Posterior cingulate gyrus (tissue), 11 donors: ENCODE measurements at places on chromosomes 3 and 15.
A peak's percentile ranks its signal among the peaks of the same experiment; 100 is the strongest.

GRCh38 chr3:143083781-143084180 is 35.8 kb upstream of the CHST2 start:
- no peak for DNase-seq

- DNase-seq = peak; percentile 88
Measured at GRCh38 chr15:31758126-31758525, 272.2 kb upstream of the CHRNA7 start.

GRCh38 chr15:92899601-92899947 is 550 bp upstream of the CHD2 start:
- DNase-seq = no peak

DNA sequence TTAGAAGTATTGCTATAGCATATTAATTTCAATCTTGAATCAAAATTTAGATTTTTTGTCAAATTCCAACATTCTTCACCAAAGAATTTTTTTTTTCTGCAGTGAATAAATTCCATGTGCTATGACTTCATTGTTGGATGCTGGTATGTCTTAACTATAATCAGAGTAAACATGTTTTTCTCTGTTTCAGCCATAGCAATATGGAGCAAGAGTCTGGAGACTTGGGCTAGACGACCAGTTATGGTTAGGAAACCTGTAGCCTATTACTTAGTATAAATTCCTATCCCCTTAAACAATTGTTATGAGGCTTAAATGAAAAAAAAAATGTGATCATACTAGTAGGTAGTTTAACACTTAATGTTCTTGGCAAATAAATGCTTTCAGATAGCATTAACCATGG is 431.9 kb upstream of the FRG2C start:
- no peak for DNase-seq

DNA sequence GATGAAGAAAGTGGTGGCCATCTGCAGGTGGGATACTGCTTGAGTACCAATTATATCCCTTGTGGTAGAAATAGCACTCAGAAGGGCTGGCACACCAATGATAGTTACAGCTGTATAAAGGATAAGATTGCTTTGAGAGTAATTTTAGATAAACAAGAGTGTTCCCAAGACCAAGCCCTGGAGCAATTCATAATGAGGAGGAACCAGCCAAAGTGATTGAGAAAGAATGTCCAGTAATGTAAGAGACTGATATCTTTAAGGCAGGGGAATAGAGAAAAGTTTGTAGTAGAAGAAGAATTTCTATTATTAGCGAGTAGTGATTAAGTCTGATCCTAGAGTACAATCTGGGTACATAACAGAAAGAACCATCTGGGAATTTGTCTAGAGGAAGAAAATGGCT is 945.1 kb downstream of the OTOL1 start:
- no peak for DNase-seq

GRCh38 chr3:172145031-172145686 is 105.8 kb downstream of the FNDC3B start:
- DNase-seq = no peak

DNA sequence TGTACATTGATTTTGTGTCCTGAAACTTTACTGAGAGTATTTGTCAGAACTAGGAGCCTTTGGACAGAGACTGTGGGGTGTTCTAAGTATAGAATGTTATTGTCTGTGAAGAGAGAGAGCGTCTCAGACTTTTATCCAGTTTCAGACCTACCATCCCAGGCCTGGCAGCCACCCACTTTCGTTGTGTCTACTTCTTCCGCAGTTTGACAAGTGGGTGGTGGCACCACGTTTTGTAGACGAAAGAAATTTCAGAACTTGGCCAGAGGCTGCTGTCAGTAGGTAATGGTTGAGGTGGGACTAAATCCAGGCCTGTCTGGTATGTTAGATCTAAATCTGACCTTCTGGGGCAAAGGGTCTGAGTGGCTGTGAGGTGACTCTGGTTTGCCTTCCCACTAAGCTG is 13.4 kb upstream of the TRAK1 start:
- DNase-seq = no peak

GRCh38 chr3:83849106-83849730 is 1109.6 kb upstream of the CADM2 start:
- DNase-seq = no peak

DNA sequence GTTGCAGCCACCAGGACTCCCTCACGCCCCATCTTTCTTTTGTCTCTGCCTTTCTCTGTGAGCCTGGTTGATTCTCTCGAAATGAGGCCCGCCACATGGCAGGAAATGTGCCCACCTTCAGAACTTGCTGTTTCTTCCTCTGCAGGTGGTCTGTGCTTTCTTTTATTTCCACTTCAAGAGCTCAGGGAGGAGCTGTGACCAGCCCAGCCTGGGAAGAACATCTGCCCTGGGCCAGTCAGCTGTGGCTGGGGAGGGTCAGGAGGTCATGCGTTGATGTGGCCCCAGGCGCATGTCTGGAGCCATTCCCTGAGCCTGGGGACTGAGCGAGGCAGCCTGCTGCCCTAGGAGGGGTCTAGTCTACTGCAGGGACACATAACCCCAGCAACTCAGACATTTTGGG is 8.0 kb downstream of the FBLN2 start:
- no peak for DNase-seq

DNA sequence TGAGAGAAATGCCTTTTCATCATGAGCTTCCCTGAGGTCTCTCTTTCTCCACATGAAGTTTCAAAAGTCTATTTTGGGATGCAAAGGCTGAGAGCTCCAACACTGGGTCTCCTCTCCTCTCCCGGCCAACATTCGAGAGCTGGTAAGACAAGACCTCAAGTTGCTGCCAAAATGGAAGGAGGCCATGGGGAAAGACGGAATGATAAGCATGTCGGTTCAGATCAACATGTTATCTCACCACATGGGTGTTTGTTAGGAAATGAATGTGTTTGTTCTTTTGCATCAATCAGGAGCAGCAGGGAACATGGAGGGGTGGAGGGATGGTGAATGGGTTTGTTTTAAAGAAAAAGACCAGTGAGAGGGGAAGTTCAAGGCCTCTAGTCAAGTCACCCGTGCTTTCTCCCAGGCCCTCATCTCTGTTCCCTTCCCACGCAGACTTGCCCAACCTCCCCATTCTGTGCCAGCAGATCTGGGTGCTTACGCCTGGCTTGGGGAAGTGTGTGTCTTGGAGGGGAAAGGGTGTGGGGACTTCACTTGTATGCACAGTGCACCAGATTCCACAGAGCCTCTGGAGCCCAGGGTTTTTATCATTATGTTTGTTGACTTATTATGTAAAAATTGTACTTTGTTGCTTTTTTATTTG is 23.5 kb upstream of the ATP10A start:
- no peak for DNase-seq

DNA sequence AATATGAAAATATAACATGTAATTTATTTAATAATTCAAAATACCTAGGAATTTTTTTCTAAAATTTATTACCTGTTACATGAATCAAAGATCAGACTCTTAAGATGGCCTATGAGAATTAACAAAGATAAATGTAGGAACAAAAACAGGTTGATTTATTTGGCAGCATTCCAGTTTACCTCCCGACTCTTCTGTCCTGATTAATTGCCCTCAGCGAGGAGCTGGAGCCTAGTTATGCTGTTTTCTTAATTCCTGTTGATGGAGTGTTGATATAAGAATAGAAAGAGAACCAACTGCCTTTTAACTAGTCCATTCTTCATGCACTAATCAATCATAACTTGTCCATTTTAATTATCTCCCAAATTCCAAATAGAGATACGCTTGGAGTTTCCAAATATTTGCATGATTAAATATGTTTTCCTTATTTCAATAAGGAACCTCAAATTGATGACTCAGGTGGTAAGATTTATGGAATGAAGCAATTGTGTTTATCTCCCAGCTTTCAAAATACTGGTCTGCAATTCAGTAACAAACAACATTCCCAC is 10.6 kb upstream of the CPB1 start:
- no peak for DNase-seq

DNA sequence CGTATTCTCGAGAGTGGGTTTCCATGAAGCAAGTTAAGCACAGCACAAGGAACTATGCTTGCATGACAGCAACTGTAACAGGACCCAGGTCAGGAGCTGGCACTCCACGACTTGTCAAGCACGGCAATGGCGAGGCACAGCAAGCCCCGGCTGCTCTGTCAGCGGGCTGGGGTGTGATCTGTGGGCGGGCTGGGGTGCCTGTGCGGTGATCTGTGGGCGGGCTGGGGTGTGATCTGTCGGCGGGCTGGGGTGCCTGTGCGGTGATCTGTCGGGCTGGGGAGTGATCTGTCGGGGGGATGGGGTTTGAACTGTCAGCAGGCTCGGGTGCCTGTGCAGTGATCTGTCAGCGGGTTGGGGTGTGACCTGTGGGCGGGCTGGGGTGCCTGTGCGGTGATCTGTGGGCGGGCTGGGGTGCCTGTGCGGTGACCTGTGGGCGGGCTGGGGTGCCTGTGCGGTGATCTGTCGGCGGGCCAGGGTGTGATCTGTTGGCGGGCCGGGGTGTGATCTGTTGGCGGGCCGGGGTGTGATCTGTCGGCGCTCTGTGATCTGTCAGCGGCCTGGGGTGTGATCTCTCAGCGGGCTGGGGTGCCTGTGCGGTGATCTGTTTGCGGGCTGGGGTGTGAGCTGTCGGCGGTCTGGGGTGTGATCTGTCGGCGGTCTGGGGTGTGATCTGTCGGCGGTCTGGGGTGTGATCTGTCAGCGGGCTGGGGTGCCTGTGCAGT is 205.7 kb downstream of the XXYLT1 start:
- DNase-seq = peak; percentile 77

DNA sequence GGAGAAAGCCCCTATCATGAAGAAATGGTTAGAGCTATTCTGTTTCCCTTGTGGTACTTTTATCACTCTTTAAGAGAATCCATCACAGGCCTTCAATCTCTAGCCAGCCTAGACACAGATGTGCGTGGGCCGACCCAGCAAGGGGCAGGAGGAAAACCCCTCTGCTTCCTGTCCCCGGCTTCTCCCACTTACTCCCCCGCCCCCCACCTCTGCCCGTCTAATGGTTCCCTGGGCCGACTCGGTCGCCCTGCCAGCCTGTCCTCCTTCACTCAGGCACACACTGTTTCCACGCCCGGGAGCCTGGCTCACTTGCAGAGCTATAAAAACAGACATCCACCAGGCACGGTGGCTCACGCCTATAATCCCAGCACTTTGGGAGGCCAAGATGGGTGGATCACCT is 58.3 kb upstream of the TFRC start:
- DNase-seq = no peak

DNA sequence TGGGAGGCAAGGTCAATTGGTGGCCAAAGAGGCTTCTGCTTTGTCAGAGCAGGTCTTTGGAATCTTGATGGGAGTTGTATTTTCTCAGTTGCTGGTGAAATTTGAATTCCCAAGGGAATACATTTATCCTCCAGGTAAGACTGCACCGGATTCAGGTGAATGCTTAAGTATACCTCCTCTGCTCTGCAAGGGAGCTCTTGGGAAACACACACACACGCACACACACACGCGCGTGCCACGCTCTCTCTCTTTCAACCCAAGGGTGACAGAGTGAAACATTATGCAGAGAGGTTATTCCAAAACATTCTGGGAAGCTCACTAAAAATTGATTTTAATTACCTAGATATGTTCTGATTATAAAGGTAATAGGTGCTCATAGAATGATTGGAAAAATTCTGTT is 33.7 kb downstream of the ST6GAL1 start:
- no peak for DNase-seq

GRCh38 chr3:115186351-115187148 is 39.5 kb upstream of the ZBTB20 start:
- DNase-seq = no peak

- no peak for DNase-seq
Measured at GRCh38 chr15:52787549-52788098, 2.5 kb downstream of the ONECUT1 start.

DNA sequence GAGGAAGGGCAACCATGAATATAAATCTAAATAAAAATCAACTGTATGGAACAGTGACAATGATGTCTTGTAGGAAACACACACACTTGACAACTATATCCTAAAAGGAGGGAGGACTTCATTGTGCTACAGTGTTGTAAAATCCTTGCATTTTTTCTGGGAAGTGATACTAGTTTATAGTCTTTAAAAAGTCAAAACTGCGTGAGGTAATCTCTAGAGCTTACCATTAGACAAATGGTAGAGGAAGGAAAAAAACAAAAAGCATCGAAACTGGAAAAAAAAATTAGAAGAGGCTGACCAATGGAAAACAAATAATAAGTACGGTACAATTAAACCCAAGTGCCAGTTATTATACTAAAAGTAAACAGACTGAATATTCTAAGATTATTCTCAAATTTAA is 38.7 kb downstream of the CHSY1 start:
- no peak for DNase-seq

- DNase-seq = no peak
Measured at GRCh38 chr3:179826247-179826637, 173.4 kb downstream of the USP13 start.

GRCh38 chr15:50017522-50017921 is 101.5 kb downstream of the ATP8B4 start:
- no peak for DNase-seq

GRCh38 chr3:59946401-59946800 is 896.6 kb upstream of the CFAP20DC start:
- DNase-seq = no peak

DNA sequence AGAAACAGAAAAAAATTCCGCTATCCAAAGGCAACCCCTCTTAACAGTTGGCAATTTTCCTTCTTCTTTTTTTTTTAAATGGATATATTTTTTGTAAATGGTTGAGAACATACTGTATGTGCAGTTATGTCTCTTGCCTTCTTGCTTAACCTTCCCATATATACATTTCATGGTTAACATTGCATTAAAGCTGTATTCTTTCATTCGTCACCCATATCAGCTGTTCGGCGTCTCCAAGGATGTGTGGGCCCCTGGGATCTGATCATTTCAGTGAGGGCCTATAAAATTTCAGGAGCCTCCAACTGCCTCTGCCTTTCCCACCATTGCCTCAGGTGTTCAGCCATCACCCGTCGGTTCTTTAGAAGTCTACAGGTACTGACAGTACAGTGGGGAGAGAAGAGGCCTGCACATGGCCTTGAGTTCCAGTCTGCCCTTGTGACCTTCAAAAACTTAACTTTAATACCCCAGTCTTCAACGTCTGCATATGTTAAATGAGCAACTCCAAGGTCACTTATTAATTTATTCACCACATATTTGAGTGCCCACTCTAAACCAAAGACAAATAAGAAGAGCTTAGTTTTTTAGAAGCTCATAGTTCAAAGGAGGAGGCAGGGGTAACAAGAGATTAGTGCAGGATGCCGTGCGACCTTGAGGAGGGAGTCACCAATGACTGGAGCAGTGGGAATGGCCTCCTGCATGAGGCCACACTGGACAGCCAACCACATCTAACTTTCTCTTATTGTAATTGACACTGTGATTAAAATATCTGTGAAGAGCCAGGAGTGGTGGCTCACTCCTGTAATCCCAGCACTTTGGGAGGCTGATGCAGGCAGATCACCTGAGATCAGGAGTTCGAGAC is 6.9 kb downstream of the ST6GAL1 start:
- no peak for DNase-seq

DNA sequence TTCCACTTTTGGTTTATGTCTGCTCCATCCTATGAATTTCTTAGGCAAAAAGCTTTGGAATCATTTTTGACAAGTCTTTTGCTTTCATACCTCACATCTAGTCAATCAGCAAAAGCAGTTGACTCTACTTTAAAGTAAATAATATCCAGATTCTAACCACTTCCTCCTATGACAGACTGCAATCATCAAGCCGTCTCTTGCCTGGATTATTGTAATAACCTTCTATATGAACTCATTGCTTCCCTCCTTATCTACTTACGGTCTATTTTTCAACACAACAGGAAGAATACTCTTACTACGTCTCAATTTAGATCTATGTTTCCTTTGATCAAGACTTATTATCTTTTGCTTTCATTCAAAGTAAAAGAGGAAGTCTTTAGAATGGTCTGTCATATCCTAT is 20.7 kb downstream of the CLDN1 start:
- DNase-seq = no peak

GRCh38 chr3:134380249-134380648 is 6.0 kb upstream of the AMOTL2 start:
- no peak for DNase-seq

GRCh38 chr3:191568206-191568605 is 107.2 kb downstream of the PYDC2 start:
- DNase-seq = no peak
